ENCODE measurements at places on chromosomes 7 and 10.

DNA sequence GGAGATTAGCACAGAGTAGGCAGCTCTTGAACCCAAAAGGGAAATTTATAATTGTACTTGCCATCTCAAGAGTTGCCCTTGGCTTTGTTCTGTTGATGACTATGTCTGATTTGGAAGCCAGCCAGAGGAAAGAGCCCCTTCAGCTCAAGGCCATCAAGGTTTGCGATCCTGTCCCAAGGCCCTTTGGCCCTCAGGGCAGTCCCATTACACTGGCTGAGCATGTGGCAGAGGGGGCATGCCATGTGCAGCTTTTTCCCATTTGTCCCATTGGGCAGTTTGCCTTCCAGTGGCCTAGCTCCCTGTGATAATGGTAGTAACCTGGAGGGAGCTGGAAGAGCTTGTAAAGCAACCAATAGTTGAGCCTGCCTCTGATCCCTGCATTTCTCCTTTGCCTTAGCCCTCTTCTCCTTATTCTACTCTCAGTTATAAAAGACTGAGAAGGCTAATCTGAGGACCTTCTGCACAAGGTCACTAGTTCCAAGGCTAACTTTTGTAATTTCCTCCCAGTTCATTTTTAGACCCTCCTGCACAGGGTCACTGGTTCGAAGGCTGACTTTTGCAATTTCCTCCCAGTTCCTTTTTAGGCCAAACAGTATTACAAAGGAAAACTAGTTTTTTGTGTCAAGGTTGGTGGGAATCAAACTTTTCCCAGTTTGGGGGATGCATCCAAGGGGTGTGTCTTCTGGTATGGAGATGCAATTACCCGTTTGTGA is 31.0 kb upstream of the ARHGAP12 start:
- no peak for DNase-seq

GRCh38 chr7:18450019-18450418 is 45.5 kb upstream of the HDAC9 start:
- no peak for DNase-seq

GRCh38 chr7:3977391-3977790 is 676.3 kb downstream of the SDK1 start:
- no peak for DNase-seq

GRCh38 chr10:12193193-12193592 is 2.5 kb downstream of the NUDT5 start:
- DNase-seq, result no peak

DNA sequence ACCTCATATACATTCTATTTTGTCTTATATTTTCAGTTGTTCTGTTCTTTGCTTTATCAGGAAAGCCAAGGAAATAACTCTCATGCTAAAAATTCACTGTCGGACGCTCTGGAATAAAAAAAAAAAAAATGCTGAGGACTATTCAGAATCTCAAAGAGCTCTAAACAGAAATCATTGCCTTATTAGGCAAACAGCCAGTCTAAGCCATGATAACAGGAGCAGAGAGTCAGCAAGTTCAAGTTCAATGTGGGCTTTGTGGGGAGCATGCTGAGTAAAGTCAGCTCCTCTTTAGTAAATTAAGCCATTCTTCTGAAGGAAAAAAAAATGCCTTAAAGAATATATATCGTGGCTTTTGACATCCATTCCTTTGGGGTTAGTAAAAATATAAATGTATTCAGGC is 13.6 kb upstream of the FAM13C start:
- DNase-seq, result no peak

- peak; percentile 18 for DNase-seq
These were observed 15.5 kb downstream of the AOAH start for GRCh38 chr7:36708767-36709166.

- DNase-seq, result no peak
These were observed 123.0 kb upstream of the CTBP2 start for GRCh38 chr10:125283191-125283835.

DNA sequence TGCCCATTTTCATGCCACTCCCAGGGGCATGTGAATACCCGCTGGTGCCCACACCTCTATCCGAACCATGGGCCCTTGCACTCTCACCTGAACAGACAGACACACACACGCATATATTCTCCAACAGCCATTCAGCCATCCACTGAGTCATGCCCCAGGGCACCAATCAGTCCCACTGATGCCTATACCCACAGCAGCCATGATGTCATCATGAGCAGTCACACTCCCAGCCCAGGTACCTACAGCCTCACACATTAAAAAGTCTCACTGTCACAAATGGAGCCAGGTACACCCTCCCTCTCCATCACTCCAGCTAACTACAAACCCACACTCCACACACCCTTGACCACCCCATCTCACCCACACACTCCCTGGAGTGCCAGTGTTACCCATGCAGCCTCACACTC is 12.2 kb downstream of the VSIR start:
- DNase-seq, result no peak

DNA sequence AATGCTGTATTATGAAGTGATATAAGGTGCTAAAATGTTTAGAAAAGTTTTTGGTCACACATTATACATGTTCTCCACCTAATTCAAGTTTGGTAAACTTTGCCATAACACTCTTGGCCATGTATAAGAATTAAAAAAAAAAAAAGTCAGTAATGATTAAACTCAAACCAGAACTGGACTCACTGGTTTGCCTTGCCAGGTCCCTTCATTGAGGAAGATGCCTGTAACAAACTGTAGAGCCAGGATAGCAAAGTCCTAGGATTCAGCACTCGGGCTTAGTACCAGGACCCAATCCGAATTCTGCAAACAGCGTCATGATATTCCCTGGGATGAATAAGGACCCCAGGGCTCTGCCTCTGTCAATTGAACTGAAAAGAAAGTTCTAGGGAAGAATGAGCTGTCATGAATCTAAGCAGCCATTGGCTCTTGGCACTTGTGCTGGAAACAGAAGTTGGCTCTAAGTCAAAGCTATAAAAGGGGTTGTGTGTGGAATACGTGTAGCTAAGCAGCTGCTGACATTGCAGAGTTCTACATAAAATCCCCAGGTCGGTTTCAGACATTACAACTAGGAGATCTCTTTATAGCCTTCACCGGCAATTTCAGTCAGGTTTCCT is 216.9 kb downstream of the C7orf25 start:
- no peak for DNase-seq
